ENCODE measurements at places on chromosomes 2 and 18.

GRCh38 chr2:149597050-149597667 lies 9.6 kb upstream of the MMADHC start:
- no peak for DNase-seq

DNA sequence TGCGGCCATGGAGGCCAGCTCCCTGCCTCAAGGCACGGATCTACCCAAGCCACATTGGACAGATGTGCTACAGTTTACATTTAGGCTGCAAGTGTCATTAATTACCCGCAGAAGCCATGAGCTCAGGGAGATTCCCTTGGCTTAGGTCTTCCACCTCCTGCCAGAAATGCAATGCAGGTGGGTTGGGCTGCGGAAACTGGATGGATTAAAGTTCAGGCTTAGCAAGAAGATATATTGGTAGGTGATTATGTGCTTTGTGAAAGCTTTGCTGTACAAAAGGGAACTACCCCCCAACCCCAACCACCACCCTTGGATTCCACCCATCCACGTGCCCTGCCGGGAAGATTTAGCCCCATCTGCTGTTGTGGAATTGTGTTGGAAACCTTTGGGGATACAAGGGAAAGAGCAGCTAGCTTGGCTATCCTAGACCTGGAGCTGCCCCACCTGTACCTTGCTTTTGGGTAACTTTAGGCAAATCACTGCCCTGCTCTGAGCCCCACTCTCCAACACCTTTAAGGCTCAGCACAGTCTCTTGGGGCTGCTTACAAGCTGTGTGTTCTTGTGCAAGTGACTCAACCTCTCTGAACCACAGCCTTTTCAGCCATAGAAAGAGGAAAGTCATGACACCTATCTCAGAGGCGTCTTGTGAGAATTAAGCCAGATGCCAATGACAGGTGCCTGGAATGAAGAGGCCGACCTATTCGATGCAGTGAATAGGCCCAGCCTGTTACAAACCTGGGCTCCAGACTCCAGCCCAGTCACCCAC lies 141.6 kb upstream of the GLI2 start:
- DNase-seq, result no peak

DNA sequence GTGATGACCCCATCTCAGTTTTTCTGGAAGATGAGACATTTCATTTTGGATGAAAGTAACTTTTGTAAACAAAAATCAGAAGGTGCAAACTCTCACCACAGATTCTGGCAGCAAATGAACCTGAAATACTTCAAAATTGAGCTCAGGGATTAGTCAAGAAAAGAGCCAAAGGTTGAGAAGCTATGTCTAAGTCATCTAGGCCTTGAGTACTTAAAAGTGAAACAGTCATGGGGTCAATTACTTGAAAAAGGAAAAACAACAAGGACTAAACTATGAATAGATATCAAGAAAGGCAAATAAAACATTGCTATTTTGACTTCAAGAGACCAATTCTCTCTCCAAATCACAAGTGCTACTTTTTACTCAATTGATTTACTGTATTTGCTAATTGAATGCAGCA lies 285.1 kb downstream of the RBM43 start:
- no peak for DNase-seq

GRCh38 chr2:180662941-180663471 lies 317.4 kb upstream of the UBE2E3 start:
- peak; percentile 46 for DNase-seq

- no peak for DNase-seq
Observed at GRCh38 chr2:22784566-22784965, 600.4 kb upstream of the KLHL29 start.

- DNase-seq, result no peak
Observed at GRCh38 chr2:187567126-187567525, 12.9 kb upstream of the TFPI start.

GRCh38 chr2:96869822-96870625 lies at the start of gene SEMA4C:
Gene SEMA4C, minus strand, starts transcription at chr2:96870080. Its CDS starts 2,194 bp downstream, at chr2:96867886.
- peak; percentile 86 for DNase-seq

GRCh38 chr2:148603562-148603920 lies 41.0 kb upstream of the EPC2 start:
- DNase-seq, result no peak

GRCh38 chr2:236073867-236074655 lies 94.1 kb downstream of the GBX2 start:
- no peak for DNase-seq

DNA sequence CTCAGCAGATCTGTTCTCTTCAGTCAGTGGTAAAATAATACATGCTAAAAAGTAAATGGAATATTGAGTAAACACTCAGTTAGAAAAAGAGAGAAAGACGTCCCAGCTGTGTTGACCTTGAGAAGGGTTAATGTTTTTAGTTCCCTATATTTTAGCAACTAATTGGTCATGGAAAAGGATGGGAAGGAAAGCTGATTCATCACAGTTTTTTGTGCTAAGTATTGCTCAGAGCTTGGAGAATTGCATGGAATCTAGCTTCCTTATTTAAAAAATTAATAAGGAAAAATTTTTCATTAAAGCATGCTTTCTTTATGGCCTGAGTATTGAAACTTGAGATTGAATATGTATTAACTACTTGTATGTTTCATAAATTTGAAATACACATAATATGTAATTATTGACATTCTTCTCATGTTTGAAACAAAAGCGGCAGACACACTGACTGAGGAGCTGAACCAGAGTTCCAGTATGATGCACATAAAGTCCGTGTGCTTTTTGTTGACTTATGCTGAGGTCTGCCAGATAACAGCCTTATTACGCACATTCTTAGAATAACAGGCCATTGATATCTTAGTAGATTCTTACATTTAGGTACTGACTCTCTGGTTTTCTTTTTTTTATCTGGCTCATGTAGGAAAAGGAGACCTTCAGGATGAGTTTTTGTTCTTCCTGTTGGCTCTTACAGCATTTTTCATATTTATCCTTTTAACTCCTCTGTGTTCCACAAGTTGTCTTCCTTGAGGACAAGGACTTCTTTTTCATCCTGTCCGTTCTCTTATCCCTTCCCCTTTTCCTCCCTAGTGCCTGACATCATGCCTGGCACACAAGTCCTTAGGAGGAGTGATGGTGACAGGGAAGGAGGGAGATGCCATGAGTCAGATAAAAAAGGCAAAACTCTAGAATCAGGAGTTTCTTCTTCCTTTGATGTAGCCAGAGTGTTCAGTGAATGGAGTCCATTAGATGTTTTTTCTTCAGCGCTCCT lies 194.1 kb downstream of the PTPRM start:
- DNase-seq, result no peak

DNA sequence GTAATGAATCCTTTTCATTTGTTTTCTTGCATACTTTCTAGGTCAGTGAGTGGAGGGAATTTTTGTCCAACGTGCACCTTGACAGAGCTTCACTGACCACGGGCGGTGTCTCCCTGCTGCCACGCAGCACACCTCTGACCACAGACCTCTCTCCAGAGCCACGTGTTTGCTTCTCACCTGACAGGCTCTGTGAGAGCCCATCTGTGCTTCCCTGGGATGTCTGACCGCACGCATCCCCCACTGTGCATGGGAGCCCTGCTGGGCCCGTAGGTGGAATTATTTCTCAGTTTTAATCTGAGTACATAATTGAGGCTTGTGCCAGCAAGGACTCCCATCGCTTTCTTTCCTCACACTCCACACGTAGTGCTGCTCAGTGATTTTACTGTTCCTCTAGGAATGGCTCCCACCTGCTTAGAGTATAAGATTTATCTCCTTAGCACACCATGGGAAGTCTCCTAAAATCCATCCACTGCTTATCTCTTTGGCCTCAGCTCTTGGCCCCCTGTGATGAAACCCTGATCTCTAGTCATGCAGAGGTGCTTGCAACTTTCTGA lies 482.6 kb downstream of the TSN start:
- no peak for DNase-seq

DNA sequence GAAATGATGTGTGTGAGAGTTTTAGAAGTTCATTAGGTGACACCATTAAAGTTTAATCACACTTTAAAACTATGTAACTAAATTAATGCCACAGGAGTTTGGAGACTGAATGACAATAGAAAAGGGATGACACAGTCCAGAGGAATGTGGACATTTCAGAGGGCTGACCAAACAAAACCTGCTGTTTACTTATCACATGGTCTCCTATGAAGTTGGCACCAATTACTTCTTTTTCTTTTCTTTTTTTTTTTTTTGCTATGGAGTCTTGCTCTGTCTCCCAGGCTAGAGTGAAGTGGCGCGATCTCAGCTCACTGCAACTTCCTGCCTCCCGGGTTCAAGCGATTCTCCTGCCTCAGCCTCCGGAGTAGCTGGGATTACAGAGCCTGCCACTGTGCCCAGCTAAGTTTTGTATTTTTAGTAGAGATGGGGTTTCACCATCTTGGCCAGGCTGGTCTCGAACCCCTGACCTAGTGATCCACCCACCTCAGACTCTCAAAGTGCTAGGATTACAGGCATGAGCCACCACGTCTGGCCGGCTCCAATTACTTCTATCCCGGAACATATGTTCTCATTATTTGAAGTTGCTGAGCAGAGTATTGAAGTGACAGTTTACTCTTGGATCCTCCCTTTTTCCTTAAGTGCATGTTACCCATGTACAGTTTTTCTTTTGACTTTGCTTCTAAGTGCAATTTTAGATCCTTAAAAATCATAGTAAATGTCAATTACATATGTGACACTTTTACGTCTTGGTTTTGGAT lies 4.3 kb downstream of the AGPS start:
- DNase-seq, result no peak

GRCh38 chr2:68837164-68837860 lies 33.9 kb downstream of the BMP10 start:
- no peak for DNase-seq

GRCh38 chr2:169716938-169717690 lies 16.5 kb upstream of the KLHL23 start:
- DNase-seq, result no peak

DNA sequence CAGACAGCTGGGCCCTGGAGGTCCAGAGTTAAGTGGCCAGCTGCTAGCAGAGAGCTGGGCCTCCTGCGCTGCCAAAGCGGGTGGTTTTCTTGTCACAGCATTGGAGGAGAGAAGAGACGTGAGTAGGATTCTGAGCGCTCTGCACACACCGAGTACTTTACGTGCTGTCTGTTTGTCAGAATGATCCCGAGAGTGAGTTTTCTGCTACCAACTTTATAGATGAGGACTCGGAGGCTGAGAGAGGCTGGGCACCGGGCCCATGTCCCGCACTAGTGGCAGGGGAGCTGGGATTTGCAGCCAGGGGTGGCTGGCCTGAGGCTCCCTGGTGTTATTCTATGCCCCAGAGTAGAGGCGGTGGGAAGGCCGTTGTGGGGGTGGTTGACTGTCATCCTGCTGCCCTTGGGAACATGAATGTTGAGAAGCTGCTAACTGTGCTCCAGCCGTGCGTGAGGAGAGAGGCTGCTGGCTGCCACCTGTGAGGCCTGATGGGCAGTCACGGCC lies 36.3 kb upstream of the MBP start:
- no peak for DNase-seq

GRCh38 chr2:127609031-127609751 lies 36.8 kb upstream of the GPR17 start:
- peak; percentile 32 for DNase-seq

DNA sequence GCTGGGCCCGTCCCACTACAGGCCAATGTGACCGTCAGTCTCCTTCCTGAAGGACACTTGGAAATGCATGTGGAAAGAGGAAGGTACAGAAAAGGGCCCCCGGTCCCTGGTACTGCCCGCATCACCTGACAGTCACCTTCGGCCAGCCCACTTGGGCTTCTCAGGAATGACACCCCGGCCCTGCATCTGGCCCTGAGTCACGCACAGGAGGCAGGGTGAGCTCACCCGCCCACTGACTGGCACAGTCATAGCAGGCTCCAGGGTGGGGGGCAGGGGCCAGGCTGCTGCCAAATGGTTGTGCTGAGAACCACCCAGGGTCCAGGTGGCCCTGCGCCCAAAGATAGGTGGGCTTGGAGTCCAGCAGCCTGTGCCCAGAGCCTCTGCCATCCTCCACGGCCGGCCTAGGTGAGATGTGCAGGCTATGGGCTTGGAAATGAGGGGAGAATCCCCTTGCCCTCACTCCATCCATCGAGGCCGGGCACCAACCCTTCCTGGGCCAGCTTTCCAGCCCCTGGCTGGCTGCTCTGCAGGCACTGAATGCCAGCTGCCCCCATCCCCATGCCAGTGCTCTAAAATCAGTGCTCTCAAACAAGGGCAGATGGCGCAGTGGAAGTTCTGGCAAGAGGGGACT lies 14.1 kb downstream of the EMX1 start:
- no peak for DNase-seq

GRCh38 chr18:22106536-22107292 lies 62.7 kb upstream of the GATA6 start:
- DNase-seq, result no peak

DNA sequence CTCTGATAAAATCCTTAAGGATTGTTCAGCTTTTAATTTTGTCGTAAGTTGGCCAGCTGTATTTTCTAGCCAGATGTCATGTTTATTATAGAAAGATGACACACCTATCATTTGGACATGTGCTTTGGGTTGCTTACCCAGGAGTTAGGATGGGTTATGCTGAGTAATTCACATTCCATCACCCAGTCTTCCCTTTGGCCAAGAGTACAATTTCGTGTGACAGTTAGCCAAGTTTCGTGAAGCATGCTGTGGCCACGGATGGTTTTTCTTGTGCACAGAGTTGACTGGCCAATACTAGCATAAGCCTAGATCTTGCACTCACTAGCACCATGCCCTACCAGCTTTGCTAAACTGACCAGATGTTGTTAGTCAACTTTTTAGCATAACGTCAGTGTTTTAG lies 5.8 kb downstream of the MAPRE3 start:
- DNase-seq, result no peak

DNA sequence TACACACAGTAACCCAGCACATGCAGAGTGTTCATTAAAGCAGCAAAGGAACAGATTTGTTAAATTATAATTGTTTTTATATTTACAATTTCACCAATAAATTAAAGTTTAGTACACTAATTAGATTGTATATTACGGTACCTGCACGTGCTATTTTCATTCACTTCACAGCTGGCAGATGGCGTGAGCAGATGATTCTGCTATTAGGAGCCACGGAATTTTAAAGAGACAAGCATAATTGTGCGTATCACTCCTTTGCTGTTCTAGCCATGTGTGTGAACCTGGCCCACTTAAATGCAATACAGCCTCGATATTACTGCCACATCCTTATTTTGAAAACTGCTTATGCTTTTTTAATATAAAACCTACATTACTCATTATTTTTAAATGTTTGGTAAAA lies 332.8 kb upstream of the SOX11 start:
- no peak for DNase-seq
